ENCODE measurements at places on chromosomes 2 and 18.

DNA sequence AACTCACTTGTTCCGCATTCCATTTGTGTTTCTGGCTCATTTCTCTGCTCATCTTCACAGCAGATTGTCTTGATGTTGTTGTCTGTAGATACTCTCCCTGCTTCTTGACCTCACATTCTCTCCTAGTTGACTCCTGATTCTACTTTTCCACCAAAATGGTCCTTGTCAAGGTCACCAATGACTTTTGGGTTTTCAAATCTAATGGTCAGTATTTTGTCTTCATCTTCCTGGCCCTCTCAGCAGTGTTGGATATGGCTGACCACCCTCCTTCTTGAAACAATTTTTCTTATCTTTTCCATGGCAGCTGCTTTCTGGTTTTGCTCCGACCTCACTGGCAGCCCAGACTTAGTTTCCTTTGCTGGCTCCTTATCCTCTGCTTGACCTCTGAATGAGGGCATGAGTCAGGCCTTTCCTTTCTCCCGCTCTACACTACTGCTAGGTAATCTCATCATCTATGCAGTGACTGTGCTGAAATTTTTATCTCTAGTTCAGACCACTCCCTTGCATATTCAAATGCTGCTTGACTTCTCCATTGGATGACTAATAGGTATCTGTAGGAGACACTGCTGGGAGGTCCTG, 386.6 kb upstream of the SPRED2 start:
- DNase-seq, result no peak

DNA sequence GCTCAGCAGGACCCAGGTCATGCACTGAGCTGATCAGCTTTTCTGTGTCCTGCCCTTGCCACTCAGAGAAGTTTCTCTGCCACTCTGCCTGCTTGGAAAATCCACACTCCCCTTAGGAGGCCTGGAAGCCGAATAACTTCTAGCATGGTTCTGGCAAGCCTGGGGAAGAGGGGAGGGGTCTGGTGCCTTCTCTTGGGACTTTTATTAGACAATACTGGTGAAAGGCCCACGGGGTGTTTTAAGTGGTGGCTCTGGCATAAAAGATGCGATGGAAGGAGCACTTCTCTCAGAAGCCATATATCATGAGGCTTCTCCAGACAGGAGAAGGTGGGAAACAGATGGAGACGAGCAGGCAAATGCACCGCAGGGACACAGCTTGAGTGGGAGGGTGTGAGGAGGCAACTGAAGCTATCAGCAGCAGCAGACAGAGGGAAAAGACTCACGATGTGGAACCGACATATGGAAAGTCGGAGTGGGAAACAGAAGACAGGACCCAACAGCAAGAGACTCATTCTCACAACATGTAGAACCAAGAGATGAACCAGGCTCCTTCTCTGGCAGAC, 141.8 kb upstream of the CTNNA2 start:
- no peak for DNase-seq

- no peak for DNase-seq
Observed at GRCh38 chr18:5895876-5896740, 786 bp upstream of the TMEM200C start.

DNA sequence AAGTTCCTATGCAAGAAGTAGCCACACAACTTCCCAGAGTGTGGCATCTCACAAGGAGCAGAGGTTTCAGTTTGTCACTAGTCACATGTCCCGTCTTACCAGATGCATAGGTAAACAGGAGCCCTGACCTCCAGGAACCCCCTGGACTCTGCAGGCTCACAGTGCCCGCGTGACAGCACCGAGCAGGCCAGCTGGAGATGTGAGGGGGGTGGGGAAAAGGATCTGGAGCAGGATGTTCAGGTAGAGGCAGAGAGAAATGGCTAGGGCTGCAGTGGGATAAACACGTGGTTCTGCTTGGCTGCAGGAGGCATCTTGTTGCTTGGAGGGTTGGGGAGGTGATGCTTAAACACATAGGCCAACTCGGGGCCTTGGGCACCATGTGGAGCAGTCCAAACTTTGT, 54.2 kb downstream of the IMPA2 start:
- no peak for DNase-seq

Measured in DND-41 (cell line).